ENCODE measurements at places on chromosomes 11 and 22. TPM values are rescaled to one million over a fixed set of nuclear protein-coding genes. Genes with fewer than 3 reads are reported as not detected.

Gene ANKRD42
- 6.7 TPM for total RNA-seq

Gene TPP1
- 232 TPM for total RNA-seq

Gene MS4A6E
- 4.6 TPM for total RNA-seq

Gene MMP13
- total RNA-seq, result not detected

Gene SCGB1A1
- not detected for total RNA-seq

Gene ZNF280B
- 1.4 TPM for total RNA-seq

Gene CCDC81
- 3.2 TPM for total RNA-seq

Gene GNG3
- total RNA-seq, result not detected

Gene TRIM34
- 19.7 TPM for total RNA-seq

Gene CTSW
- 21.0 TPM for total RNA-seq

Gene SLC7A4
- 0.13 TPM for total RNA-seq

Gene MB
- not detected for total RNA-seq

Gene PRG3
- 3.7 TPM for total RNA-seq

Gene CSKMT
- 11.5 TPM for total RNA-seq

Gene HTR3B
- total RNA-seq, result not detected

Gene BIRC3
- total RNA-seq, result 93.7 TPM

Gene LRRC75B
- 6.6 TPM for total RNA-seq

Gene PTPN5
- total RNA-seq, result 0.37 TPM

Gene OR52L1
- total RNA-seq, result not detected

Gene ISX
- not detected for total RNA-seq

Gene LDHAL6A
- not detected for total RNA-seq

Gene HEPHL1
- not detected for total RNA-seq

Gene GLYATL2
- not detected for total RNA-seq

Gene SLC39A13
- total RNA-seq, result 26.3 TPM

Gene AGBL2
- 2.2 TPM for total RNA-seq

All from spleen (tissue), 13 donors.